M059J (cell line): ENCODE measurements at places on chromosomes 3 and 15.
A peak's percentile ranks its signal among the peaks of the same experiment; 100 is the strongest.

GRCh38 chr15:99212406-99212805, 37.0 kb downstream of the TTC23 start:
- peak; percentile 64 for DNase-seq

- DNase-seq, result peak; percentile 96
Observed at GRCh38 chr15:48939648-48940047, 24.1 kb downstream of the SHC4 start.

DNA sequence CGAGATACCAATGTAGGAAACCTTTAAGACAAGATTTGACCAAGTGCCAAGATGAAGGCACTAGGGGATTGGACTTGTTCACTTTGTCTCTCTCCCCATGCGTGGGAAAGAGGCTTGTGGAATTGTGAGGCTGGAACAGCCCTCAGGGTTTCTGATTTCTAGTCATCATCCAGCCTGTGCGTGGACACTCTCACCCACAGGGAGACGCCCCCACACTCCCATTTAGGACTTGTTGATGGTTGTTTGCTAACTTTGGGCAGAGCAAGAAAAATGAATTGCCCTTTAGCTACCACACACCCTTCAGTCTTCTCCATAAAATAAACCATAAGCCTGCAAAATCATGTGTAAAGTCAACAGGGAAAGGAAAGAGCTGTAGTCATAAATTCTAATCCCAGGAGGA, 18.4 kb downstream of the ACKR2 start:
- DNase-seq, result no peak

DNA sequence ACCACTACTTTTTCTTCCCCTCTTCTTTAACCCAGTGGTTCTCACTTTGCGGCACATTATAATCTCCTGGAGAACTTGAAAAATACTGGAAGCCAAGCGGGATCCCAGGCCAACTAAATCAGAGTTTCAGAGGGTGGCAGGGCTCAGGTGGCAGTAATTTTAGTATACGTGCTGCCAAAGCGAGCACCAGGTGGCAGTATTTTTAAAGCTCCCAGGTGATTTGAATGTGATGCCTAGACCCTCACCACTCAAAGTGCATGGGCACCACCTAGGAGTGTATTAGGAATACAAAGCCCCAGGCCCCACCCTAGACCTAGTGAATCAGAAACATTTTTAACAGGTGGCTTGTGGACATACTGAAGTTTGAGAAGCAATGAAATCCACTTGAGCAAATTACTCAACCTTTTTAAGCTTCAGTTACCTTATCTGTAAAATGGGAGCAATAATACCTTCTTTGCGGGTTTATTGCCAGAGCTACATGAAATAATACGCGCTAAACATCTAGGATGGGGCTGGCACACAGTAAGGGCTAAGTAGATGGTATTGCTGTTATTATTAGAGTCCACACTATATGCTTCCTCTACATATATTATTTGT, 8.3 kb downstream of the B3GALNT1 start:
- peak; percentile 44 for DNase-seq

- DNase-seq, result no peak
Observed at GRCh38 chr15:85825118-85825517, 30.4 kb upstream of the KLHL25 start.

GRCh38 chr3:138468886-138469285, 34.5 kb downstream of the ESYT3 start:
- peak; percentile 94 for DNase-seq
